ENCODE measurements at places on chromosomes 2 and 18.

DNA sequence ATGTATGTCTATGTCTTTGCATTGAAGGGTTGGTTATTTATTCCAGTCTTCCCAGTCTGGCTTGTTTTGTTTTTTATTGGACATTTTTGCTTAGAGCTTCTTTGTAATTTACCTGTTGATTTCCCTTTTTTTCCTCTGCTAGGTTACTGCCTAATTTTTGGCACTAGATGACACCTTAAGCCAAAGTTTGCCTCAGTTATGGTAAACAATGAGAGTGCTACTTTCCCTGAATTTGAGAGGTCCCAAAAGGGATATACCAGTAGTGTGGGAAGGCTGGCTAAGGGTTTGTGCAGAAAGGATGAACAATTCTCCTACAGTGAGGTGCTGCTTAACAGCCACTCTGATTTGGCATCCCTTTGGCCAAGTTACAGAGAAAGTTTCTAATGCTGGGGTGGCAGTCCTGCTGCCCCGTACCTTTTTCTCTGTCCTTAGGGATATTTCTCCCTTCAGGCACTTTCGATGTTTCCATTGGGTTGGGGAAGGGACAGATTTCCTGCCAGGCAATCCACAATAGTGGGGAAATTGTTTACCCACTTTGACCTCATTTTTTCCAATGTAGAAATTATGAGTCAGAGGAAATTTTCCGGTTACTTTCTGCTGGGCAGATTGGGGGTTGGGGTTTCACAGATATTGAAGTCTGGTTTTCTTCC lies 354.9 kb downstream of the PTPRM start:
- no peak for DNase-seq

DNA sequence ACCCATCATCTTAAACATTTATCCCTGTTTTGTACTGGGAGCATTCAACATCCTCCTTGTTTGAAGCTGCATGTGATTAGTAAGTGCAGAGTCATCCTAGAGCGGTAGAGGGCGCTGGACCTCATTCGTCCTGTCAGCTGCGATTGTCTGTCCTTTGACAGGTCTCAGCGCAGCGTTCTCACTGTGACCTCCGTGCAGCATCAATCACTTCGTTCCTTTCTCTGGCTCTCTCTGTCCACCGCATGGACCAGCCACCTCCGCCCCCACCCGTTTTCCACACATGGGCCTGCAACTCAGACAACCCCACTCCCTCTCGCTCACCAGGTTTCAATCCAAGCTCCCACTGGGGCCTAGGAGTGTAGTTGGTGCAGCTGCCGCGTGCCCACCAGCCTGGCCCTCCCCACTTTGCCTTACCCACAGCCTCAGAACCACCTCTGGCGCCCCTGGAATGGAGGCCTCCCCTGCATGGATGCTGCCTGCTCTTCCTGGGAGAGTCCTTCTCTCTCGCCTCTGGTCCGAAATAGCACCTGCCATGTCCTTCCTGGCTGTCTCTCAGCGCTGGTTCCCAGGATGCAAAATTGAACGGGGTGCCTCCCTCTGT lies 90.5 kb downstream of the NDUFA10 start:
- no peak for DNase-seq

GRCh38 chr2:128611421-128612320 lies 293.0 kb upstream of the HS6ST1 start:
- no peak for DNase-seq

- DNase-seq = no peak
These were observed 88.7 kb upstream of the CXCR4 start for GRCh38 chr2:136206613-136207012.

DNA sequence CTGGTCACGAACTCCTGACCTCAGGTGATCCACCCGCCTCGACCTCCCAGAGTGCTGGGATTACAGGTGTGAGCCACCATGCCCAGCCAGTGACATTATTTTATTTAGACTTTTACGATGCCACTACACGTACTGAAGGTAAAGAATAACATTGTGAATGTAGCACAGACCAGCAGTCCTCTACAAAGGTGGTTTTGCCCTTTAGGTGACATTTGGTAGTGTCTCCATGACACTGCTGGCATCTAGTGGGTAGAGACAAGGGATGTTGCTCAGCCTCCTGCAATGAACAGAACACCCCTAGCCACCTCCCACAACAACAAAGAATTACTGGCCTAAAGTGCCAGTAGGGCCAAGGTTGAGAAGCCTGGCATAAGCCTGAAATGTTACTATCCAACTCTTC lies 69.5 kb downstream of the MYOM1 start:
- no peak for DNase-seq

- DNase-seq = no peak
These were observed 311.6 kb upstream of the PIK3C3 start for GRCh38 chr18:41643427-41643826.

- no peak for DNase-seq
These were observed 98.6 kb upstream of the CABLES1 start for GRCh38 chr18:23036660-23037201.

DNA sequence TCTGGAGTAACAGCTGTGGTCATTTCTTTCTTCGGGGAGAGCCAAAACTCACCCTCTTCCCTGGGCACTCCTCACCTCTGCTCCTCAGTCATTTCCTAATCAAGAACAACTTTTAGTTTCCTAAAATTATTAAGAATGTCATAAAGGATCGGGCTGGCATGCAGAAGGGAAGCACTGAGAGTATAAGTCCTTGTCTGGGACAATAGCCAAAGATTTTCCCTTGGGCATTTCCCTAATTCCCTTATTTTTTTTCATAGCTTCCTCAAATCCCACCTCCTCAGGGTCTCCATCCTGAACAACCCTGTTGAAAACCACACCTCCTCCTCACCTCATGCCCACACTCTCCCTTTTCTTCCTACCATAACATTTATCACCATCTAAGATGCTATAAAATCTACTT lies 115.0 kb downstream of the MREG start:
- DNase-seq = no peak

GRCh38 chr2:190765386-190766173 lies 115.0 kb upstream of the GLS start:
- DNase-seq = peak; percentile 56

DNA sequence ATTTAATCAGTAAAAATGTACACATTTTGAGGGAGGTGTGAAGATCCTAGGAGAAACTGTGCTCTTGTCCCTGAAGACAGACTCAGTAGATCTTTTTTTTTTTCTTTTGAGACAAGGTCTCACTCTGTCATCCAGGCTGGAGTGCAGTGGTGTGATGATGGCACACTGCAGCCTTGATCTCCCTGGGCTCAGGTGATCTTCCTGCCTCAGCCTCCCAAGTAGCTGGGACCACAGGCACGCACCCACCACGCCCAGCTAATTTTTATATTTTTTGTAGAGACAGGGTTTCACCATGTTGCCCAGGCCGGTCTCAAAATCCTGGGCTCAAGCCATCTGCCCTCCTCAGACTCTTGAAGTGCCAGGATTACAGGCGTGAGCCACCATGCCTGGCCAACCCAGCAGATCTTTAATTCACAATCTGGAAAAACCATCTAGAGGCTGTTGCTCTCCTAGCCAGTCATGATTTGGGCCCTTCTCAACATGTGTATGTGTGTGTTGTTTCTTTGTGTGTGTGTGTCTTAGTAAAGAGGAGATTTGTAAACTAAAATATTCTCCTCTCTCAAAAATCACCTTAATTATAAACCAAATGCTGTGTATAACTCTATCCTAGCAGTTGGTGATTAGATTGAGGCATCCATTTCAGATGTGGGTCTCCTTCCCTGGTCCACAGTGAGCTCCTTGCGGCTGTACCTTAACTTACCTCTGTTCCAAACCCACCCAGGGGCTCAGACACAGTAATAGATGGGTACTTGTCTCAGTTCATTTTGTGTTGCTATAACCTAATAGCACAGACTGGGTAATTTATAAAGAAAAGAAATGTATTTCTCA lies 3.9 kb upstream of the MYCN start:
- no peak for DNase-seq

- peak; percentile 51 for DNase-seq
These were observed 84.1 kb upstream of the POMC start for GRCh38 chr2:25252291-25253152.

GRCh38 chr2:181540421-181540820 lies 83.2 kb downstream of the ITGA4 start:
- DNase-seq = no peak

DNA sequence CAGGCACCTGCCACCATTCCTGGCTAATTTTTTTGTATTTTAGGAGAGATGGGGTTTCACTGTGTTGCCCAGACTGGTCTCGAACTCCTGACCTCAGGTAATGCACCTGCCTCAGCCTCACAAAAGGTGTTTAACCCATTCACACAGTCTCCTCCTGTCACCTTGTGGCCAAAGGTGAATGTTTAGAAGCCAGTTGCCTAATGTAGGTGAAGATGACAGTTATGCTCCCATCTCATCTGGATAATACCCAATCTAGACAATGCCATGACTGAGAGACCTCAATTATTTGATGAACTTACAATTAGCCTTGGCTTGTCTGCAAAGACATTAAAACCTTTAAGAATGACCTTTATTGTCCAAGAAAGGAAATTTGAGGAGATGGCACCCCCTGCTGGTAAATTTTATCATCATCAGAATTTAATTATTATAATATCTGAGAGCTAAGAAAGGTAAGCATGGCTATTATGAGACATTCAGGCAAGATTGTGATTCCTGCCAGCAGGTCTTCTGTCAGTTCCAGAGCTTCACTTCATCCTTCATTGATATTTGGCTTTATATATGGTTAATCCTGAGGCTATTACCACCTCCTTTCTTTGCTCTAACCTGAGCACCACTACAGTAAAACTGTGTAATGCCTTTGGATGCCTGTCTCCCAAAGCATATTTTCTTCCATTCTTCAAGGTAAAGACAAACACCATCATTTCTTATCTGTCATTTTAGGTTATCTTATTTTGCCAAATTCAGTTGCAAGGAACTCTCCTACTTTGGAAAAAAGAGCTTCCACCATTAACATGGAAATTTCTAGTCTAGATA lies 117.6 kb downstream of the FAM124B start:
- DNase-seq = no peak

DNA sequence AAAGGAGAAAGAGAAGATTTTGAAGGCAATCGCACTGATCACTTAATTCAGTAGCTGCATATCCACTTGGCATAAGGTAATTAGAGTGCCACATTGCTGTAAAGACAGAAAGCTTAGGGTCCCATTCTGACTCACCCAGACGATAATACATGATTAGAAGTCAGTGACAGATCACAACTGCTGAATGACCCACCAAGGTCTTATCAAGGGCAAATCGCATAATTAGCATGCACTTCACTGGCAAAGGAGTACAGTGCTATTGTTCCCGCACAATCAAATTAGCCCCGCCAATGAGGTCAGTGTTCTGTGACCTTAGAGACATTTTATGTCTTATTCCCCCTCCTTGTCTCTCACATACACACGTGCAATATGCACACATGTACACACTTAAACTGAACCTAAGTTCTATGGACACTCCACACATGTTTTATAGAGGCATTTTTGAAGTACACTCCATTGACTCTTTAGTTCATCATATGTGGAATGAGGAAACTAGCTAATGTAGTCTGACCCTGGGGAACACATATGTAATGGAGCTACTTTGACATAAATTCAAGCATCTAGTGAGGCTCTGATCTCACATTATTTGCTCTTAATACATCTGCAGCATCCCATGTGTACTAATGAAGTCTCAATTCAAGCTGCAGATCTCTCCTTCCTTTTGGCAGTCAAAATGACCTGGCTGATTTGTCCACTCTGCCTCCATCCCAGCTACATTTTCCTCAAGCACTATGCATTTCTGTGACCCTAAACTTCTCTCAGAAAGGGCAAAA lies 673.8 kb upstream of the FANCL start:
- no peak for DNase-seq

DNA sequence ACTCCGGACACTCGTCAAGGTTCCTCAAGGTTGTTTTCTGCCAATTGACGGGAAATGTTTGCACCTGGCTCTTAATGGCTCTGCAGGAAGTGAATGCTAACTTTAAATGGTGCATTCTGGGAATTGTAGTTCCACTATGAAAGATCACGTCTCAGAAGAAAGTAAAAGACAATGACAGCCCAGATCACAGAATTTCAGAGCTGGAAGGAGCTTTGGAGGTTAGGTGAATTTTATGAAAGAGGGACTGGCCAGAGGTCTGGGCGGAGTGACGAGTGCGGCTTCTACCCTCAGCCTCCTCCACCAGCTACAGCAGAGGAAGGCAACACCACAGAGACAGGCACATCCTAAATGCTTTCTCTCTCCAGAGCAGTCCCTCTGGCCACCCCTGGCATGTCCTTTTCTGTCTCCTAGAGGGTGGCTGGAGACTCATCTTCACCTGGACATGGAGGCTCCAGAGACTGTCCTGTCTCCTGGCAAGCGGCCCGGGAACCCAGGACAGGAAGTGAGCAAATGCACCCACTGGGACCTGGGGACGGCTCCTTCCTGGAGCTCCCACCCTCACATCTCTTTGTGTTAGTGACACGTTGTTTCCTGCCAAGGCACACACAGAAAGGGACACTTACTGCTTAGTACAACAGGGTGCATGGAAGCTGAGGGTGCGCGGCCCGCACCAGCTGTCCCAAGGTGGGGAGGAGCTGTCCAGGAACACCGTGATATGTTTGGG lies 19.4 kb downstream of the THAP4 start:
- DNase-seq = no peak

- no peak for DNase-seq
These were observed 79.3 kb downstream of the ADCYAP1 start for GRCh38 chr18:984004-984403.

GRCh38 chr2:38178119-38178518 lies 102.2 kb upstream of the CYP1B1 start:
- DNase-seq = no peak

DNA sequence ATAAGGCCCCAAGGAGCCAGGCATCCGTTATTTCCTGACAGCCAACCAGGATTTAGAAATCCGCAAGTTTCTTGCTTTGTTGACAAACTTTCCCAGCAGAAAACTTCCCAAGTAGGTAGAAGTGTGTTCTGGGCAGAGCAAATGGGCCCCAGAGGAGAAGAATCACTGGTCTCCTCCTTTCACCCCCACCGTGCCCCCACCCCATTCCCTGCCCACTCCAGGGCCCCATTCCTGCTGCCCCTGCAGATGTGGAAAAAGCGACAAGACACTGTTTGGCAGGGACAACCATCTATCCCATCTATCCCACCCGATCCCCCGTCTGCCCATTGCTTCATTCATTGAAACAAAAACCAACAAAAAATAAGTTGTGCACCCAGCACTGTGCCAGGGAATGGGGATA lies 10.2 kb upstream of the FAHD2A start:
- DNase-seq = no peak

GRCh38 chr2:104866883-104867812 lies 13.2 kb downstream of the POU3F3 start:
- no peak for DNase-seq

DNA sequence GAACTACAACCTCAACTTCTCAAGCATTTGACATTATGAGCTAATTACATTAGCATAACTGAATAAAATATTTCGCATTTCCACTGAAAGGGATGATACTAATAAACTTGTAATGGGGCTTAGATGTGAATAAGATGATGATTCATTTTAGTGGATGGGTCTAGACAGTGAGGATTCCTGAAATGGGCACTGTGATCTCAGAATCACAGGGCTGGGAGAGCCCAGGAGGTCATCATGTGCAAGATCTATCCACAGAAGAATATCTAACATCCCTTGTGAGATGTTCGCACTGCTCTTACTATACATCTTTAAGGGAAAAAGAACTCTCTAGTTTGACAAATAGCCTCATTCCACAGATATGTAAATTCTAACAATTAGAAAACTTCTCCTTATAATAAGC lies 245.7 kb downstream of the DYM start:
- no peak for DNase-seq

Data from fibroblast of skin of left quadriceps (primary cell).